ENCODE measurements at places on chromosomes 12 and 14. TPM values are rescaled to one million over a fixed set of nuclear protein-coding genes. Genes with fewer than 3 reads are reported as not detected.

DNA sequence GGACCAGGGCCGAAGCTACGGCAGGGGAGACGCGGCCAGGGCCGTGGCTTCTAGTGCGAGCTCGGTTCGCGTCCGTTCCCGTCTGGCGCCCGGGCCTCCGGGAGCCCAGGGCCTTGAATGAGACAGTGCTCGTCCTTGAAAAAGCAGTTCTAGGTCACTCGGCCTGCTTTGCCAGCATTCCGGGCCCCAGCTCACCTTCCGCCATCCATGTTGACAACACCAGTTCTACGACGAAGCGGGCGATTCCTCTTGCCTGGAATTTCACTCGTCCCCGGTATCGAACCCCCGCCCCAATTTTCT, 4.5 kb downstream of the OR10AD1 start:
- no peak for DNase-seq

GRCh38 chr12:126095748-126096510, 1030.7 kb downstream of the AACS start:
- DNase-seq, result no peak

GRCh38 chr12:96326628-96327227, 73.5 kb downstream of the CDK17 start:
- no peak for DNase-seq

DNA sequence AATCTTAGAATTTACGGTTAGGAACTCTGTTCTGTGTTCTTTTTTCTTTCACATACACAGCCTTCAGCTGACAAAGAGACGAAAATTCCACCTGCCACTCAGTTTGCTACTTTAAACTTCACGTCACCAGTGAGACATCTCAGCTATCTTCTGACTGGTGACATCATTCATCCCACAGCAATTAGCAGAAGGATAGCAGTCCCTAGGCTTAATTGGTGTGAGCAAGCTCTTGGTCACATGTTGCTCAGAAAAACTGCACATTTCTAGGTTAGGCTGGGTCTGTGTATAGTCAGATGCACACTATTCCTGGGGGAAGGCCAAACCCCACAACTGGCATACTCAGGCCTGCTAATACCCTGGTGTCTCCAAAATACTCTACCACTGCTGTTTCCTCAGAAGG, 23.9 kb downstream of the SLC7A7 start:
- no peak for DNase-seq

DNA sequence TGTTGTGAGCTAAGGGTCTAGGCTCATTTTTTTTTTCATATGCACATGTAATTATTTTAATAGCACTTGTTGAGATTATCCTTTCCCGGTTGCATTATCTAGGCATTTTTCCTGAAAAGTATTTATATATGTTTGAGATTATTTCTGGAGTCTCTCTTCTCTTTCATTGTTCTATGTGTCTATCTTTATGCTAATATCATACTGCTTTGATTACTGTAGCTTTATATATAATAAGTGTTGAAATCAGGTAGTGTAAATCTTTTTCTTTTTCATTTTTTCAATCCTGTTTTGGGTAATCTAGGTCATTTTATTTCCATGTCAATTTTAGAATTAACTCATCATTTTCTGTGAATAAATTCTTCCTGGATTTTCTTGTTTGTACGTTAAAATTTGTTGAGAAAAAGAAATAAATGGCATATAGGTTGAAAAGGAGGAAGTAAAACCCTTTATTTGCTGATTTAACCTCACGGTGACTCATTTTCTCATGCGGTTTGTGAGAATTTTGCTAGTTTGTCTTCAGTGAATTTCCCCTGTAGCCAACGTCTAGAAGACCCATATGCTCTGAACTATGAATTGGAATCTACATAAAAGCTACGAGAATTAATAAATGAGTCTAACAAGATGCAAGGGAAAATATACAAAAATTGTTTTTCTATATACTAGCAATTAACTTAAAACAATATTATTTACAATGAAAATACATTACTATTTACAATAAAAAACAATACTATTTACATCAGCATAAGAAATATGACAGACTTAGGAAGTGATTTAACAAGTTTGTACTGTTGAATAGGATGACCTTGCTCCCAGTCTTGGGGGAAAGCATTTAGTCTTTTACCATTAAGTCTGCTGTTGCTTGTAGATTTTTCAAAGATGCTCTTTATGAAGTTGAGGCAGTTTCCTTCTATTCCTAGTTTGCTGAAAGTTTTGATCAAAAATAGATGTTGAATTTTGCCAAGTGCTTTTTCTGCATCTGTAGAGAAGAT, 105.0 kb downstream of the SNAPC1 start:
- no peak for DNase-seq

DNA sequence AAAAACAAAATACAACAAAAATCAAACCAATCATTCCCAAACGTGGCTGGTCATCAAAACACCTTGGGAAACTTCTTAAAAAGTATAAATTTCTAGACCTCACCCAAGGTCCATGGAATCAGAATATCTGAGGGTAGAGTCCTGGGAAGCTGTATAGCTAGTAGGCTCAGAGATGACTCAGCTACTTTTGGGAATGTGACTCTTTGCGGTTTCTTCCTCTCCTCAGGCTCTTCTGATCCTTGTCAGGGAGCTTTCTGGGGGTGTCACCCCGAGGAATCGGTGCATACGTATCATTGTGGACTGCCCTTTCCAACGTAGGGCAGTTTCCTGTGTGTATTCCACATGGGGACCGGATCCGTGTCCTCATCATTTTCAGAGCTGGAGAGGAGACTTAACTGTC, 14.8 kb downstream of the JDP2 start:
- DNase-seq, result no peak

DNA sequence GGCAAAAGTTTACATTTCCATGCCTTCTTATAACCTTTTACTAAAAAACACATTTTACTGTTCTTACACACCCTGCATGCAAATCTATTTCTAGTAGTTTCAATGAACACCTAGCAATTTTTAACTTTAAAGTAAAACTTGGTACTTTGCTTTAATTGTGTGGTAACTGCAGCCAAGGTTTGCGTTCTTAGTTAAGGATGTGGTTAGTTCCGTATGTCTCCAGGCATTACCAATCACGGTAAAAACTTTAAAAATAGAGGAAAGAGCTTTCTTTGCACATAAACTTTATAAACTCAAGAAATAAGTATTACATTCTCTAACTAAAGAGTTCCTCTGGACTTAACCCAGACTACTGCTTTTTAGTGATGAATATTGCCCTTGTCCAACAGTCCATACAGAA, 795.2 kb downstream of the SLC16A7 start:
- DNase-seq, result no peak

DNA sequence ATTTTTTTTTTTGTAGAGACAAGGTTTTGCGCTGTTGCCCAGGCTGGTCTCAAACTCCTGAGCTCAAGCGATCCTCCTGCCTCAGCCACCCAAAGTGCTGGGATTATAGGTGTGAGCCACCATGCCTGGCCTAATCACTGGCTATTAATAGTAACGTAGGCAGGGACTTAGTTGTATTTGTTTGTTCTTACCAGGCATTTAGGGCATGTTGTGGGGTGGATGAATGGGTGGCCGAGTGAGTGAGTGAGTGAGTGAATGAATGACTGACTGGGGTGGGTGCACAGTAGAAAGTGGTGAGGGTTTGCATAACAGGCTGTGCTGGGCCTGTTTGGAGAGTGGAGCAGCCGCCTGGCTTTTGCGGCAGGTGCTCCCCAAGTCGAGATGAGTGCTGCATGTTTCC, 87.0 kb downstream of the FOXN4 start:
- no peak for DNase-seq

DNA sequence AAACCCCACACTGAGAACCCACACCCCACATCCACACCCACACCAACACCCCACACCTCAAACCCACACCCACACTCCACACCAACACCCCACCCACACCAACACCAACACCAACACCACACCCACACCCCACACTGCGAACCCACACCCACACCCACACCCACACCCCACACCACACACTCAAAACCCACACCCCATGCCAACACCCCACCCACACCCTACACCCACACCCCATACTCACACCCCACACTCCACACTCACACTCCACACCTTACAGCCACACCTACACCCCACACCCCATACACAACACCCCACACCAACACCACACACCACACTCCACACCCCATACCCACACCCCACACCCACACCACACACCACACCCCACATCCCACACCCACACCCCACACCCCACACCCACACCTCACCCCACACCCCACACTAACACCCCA, 38.0 kb downstream of the TMEM120B start:
- no peak for DNase-seq

GRCh38 chr14:61591862-61592261, 103.5 kb upstream of the HIF1A start:
- DNase-seq, result no peak

DNA sequence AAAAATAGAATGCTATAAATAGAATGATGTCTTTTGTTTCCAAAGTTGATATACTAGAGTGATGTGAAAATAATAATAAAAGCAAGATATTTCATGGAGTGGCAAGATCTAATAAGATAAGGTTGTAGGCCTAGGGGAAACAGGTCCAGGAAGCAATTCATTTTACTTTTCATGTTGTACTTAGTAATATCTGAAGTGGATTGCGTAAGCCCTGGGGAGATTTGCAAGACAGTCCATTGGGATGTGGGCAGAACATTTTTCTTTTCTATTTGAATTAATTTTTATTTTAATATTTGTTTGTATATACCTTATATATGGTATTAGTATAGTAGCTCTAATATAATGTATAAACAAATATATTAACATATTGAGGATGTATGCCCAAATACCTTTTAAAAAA, 7.5 kb downstream of the NUBPL start:
- no peak for DNase-seq

DNA sequence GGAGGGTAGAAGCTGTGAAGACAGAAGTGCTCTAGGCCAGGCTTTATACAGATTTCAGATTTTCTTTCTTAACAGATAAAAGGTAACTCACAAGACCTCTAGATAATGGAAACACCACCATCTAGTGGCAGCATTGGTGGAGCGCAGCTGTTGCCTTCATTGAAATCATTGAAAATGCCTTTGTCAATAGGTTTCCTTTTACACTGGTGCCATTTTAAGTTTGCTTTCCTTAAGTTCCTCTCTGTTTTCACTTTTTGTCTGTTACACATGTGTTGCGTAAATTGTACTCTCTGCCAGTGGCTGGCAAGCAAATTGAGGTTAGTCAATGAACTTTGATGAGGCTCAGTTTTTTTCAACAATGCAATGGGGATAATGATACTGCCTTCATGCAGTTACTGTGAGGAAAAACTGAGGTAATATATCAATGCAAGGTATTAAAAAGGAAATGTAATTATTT, 31.1 kb downstream of the ALDH1L2 start:
- peak; percentile 73 for DNase-seq

- no peak for DNase-seq
These were observed 6.0 kb downstream of the VPS37B start for GRCh38 chr12:122889761-122890520.

DNA sequence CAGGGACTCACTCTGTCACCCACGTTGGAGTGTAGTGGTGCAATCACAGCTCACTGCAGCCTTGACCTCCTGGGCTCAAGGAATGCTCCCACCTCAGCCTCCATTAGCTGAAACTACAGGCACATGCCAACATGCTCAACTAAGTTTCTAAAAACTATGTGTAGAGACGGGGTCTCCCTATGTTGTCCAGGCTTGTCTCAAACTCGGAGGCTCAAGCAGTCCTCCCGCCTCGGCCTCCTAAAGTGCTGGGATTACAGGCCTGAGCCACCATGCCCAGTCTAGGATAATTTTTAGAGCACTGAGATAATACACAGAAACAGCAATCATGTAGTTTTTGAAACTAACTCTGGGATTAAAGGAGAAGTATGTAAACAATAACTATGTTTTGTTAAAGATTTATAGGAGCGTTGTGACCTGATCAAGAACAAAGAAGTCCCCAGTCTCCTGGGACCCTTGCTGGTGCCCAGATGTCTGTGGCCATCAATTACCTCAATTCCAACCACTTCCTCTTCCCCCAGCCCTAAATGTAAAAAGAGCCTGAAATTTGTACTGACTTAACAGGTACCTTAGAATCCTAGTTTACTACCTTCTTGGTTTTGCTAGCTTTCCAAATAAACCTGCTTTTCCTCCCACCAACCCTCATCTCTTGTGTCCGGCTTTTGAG, 28.9 kb upstream of the EGLN3 start:
- no peak for DNase-seq

GRCh38 chr12:22046090-22046967, at the start of gene CMAS:
Gene CMAS, plus strand, starts transcription at chr12:22046218. Its CDS starts 86 bp downstream, at chr12:22046304.
- DNase-seq, result peak; percentile 68

- DNase-seq, result no peak
These were observed 19.6 kb downstream of the TNFAIP2 start for GRCh38 chr14:103142721-103143302.

DNA sequence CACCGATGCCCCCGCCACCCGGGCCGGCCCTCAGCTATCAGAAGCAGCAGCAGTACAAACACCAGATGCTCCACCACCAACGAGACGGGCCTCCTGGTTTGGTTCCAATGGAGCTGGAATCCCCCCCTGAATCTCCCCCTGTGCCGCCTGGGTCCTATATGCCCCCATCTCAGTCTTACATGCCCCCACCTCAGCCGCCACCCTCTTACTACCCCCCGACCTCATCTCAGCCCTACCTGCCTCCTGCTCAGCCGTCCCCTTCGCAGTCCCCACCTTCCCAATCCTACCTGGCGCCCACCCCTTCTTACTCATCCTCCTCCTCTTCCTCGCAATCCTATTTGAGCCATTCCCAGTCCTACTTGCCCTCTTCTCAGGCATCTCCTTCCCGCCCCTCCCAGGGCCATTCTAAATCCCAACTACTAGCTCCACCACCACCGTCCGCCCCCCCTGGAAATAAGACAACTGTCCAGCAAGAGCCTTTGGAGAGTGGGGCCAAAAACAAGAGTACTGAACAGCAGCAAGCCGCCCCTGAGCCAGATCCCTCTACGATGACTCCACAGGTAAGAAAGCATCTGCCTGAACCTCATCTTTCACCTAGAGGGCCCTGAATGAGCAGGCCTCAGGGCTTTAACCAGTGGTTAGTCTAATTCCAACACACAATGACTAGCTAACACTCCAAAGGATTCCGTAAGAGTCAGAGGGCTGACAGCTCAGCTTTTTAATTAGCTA, 851 bp downstream of the YLPM1 start:
- DNase-seq, result no peak

DNA sequence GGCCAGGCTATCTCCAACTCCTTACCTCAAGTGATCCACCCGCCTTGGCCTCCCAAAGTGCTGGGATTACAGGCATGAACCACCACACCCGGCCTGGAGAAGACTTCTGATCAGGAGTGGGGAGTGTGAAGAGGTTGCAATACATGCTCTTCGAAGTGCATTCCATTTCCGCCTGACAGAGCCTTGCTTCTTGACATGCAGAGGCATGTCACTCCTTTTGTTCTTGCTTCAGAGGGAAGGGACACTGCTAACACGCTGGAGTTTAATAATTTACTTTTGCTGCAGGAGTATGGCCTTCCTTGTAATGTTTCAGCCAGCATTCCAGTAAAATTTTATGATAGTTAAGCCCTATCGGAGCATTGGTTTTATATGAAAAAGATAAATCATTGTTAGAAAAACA, 74.9 kb downstream of the SLC25A47 start:
- no peak for DNase-seq

Gene KLRG1
- 7.0 TPM for total RNA-seq

Gene NELL2
- total RNA-seq, result 89.1 TPM

Gene ENDOU
- total RNA-seq, result not detected

Gene TNFAIP2
- 11.6 TPM for total RNA-seq

Gene NANOG
- total RNA-seq, result not detected

Gene ESRRB
- total RNA-seq, result 0.77 TPM

Gene CNTN1
- total RNA-seq, result 0.77 TPM

Gene TRIM9
- total RNA-seq, result 19.7 TPM
